AG04449 (cell line): ENCODE measurements at places on chromosomes 16 and 17.

DNA sequence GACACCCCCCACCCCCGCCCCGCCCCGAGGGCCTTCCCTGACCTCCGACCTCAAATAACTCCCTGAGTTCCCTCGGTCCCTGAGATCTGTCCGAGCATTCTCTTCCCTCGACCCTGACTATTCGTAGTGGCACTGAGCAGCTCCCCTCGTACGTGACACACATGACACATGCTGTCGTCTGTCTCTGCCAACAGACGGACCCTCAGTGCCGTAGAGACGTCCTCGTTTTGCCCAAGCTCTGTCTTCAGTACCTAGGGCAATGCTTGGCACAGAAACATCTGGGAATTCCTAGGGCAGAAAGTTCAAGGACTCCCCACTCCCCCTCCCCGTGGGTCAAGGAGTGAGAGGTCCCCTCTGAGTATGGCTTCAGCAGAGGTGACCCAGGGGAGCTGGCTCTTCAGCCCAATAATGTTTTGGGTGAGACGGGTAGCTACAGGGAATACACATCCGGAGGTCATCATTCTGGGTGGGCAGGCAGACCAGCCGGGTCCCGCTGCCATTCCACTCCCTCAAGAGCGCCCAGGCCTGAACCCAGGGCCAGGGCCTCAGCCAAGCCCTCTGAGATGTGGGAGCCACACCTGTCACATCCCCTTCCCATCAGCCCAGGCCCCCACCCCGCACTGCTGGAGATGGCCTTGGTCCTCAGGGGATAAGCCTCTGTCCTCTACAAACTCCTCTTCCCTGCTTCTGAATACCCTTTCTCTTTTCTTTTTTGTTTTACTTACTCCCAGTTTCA is 671 bp upstream of the FADS6 start:
- DNase-seq: no peak

- DNase-seq: no peak
Observed at GRCh38 chr17:48382989-48383388, 47.0 kb downstream of the SKAP1 start.

DNA sequence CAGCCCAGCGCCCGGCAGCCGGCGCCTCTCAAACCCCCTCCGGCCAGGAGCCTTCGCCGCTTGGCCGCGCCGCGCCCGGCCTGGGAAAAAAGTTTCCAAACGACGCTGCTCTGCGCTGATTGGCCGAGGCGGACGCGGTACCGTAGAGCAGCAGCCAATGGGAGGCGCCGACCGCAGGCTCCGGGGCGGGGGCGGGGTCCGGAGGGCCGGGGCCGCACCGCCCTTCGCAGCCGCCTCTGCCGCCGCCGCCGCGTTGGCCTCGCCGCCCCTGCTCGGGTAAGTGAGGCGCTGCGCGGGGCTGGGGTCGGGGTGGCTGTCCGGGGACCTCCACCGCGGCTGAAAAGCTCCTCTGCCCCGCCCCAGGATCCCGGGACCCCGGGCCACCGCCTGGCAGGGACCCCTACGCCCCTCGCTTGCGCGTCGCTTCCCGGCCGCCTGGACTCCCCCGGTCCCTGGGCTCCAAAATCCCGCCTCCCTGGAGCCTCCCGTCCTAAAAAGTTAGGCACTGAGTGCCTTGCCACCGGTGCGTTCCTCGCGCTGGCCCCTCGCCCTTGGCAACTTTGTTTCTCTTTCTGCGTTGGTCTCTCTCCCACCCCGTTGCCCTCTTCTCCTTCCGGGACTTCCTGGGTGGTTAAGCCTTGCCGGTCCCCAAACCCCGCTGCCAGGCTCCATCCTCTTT is at the start of gene NDE1:
Gene NDE1, plus strand, starts transcription at position 227 of the 679 bp plus-strand sequence. CDS start 14,534 bp downstream, outside the sequence.
- no peak for DNase-seq

GRCh38 chr16:10862438-10862837 is 14.6 kb upstream of the CIITA start:
- peak; percentile 5 for DNase-seq

GRCh38 chr17:66432996-66433551 is 130.7 kb downstream of the PRKCA start:
- no peak for DNase-seq

DNA sequence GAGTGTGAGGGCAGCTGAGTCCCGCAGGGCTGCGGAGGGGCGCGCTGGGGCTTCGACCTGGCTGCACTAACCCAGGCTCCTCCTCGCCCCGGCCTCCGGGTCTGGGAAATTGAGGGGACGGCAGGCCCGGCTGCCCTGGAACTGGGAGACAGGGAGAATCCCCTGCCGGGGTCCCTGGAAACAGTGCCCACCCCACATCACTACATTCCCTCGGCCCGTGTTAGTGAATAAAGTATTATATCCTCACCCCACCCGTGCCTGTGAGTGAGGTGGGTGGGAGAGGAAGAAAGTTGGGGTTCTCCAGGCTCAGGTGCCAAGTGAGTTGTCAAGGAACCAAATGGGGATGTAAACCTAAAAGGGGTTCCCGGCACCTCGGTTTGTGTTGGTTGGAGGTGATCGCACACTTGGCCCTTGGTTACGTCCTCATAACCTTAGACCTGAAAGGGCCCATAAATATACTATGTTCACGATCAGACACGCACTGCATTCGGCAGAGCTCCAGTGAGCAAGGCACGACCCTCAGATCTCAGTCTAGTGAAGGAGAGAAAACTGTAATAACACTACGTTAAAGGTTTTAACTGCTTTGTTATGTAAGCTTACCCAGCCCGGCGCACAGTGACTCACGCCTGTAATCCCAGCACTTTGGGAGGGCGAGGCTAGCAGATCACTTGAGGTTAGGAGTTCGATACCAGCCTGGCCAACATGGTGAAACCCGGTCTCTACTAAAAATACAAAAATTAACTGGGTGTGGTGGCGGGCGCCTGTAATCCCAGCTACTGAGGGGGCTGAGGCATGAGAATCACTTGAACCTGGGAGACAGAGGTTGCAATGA is 11.2 kb downstream of the ZNF771 start:
- no peak for DNase-seq

DNA sequence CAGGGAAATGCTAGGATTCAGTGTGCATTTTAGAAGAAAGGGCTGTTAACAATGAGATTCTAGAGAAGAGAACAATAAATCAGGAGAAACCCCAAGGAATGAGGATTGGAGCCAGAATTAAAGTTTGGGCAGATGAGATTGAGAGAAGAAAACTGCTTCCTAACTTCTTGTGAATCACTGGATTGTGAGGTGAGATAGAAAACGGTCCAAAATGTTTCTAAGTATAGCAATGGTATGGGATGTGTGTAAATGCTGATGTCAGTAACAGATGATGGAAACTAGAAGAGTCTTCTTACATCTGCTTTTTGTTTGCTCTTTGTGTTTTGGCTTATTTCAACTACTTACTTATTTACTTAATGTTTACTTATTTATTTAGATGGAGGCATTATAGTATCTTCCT is 123.0 kb downstream of the KCNJ2 start:
- no peak for DNase-seq

DNA sequence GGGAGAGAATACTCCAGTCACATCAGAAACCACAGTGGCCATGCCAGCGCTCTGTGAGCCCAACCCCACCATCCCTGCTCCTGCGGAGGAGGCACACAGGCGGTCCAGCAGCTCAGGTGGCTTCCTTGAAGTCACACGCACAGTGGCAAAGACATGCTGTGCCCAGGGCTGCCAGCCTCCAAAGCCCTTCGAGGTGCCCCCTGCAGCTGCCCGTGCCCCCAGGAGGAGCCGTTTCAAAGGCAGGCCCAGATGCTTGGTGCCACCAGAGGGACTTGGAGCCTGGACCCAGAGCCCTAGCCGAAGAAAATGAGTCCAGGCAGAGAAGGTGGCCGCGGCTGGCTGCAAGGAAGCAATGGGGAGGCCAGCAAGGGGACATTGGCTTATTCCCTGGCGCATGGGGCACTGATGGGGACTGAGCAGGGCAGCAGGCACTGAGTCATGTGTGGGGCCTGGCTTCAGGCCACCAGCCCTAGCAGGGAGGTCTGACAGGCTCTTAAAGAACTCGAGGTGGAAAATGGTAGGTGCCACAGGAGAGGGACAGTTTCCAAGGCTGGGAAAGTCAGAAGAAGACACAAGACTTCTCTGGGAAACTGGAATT is 17.2 kb upstream of the CACNG1 start:
- no peak for DNase-seq

DNA sequence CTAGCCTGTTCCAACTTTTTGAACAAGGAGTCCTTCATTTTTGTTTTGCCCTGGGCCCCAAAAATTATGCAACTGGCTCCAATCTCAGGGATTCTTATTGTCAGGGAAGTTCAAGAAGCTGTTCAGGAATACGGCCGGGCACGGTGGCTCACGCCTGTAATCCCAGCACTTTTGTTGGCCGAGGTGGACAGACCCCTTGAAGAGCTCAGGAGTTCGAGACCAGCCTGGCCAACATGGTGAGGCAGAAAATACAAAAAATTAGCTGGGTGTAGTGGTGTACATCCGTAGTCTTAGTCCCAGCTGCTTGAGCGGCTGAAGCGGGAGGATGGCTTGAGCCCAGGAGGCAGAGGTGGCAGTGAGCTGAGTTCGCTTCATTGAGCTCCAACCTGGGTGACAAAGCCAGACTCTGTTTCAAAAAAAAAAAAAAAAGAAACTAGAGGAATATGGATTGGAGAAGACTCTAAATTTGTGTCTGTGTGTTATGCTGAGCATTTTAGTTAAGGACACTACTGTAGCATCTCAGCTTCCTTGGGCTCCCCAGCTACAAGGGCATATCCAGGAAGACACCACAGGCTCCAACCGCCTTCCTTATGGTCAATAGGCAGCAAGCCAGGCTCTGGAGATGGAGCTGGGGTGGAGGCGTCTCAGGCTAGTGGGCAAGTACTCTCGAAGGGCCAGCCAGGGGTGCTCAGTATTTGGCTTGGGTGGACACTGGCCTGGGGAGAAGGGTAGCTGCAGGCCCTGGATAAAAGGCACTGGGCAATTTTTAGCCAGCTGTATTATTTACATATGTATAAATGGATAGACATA is 56.8 kb upstream of the CREBBP start:
- no peak for DNase-seq

GRCh38 chr16:1792836-1793577 is 498 bp downstream of the IGFALS start:
- DNase-seq: no peak

- DNase-seq: no peak
Observed at GRCh38 chr16:6189216-6189615, 1091.6 kb upstream of the EEF2KMT start.

- DNase-seq: no peak
Observed at GRCh38 chr17:38894276-38894675, 24.4 kb downstream of the LASP1 start.

DNA sequence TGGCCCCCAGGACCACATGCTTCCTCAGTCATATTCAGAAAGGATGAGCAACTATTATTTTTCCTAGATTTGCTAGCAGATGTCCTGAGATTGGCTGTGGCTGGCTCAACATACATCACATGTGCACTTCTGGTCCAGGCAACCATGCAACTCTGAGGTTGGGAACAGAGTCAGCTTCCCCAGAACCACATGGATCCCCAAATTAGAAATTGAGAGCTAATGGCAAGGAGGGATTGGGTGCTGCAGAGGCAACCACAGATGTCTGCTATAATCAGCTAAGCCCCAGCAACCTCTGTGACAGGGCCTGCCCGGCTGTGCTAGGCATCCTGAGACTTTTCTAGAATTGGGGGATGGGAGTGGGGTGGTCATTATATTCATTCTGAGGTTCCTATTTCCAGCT is 33.8 kb upstream of the CLEC18A start:
- DNase-seq: no peak

DNA sequence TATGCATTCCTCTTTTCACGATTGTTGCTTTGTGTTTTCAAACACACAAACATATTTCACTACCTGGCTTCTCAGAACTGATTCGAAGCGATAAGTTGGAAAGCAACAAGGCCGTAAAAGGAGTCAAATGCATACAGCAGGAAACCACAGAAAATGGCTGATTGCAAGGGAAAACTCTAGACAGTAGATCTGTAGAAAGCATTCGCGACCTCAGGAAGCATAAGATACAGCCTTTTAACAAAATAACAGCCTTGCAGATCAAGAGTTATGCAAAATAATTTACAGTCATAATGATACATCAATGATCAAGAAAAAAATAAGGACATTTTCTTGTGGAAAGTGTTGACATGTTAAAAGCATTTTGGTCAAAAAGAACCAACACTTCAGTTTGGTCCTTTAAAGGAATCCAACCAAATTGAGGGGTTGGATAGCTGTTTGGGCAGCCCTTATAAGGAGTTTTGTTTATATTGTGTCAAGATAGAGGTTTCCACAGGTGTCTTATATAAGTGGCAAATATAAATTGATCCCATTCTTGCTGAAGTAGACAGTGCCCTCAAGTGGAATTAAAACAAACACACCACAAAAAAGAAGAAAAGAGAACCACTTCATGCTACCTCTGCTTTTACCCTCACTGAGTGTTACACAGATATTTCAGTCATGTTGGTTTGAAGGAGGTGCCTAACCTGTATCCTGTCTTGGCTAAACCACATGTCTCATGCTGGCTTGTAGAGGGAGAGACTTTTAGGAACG is 5.5 kb downstream of the CYLD start:
- DNase-seq: no peak

DNA sequence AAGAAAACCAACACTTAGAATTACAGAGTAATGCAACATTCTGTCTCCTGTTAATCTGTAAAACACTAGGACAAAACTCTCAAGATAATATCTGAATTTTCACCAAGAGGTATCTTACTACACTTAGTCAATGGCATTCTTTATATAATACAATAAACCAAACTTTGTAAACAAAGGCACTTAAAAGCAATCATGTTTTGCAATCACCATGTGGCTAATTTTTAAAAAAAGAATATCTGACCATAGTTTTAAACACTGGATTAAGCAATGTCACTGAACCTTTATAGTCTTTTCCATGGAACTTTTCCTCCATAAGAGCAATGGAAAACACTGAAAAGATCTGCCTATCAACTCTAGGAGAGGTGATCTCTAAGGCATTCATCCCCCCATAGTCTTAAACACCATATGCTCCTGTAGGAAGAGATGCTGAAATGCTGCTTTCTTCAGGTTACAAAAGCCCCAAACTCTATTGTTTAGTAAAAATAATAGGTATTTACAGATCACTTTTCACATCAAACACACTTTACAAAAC is 144.2 kb upstream of the CORO6 start:
- no peak for DNase-seq

DNA sequence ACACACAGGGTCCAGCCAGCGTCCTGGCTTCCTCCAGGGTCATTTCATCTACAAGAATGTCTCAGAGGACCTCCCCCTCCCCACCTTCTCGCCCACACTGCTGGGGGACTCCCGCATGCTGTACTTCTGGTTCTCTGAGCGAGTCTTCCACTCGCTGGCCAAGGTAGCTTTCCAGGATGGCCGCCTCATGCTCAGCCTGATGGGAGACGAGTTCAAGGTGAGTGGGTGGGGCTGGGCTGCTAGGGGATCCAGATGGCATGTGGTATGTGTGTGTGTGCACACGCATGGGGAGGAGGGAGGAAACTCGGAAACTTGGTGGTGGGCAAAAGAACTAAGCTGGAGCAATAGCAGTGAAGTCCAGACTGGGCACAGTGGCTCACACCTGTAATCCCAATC is 11.5 kb downstream of the CETP start:
- no peak for DNase-seq

DNA sequence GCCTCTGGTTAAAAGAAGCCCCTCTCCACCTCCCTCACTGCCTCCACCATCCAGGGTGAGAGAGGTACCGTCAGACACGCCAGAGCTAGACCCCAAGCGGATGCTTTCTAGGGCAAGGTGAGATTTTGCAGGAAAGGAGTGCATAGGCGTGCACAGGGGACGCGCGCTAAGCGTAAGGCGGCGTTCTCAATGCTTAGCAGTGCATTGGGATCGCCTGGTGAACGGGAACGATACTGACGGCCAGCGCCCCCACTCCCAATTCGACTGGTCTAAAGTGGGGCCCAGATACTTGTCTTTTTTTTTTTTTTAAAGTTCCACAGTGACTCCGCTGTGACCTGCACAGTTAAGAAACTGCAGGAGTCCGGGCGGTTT is 57.9 kb upstream of the CREBBP start:
- no peak for DNase-seq
